ENCODE measurements at places on chromosomes 6 and 20.

DNA sequence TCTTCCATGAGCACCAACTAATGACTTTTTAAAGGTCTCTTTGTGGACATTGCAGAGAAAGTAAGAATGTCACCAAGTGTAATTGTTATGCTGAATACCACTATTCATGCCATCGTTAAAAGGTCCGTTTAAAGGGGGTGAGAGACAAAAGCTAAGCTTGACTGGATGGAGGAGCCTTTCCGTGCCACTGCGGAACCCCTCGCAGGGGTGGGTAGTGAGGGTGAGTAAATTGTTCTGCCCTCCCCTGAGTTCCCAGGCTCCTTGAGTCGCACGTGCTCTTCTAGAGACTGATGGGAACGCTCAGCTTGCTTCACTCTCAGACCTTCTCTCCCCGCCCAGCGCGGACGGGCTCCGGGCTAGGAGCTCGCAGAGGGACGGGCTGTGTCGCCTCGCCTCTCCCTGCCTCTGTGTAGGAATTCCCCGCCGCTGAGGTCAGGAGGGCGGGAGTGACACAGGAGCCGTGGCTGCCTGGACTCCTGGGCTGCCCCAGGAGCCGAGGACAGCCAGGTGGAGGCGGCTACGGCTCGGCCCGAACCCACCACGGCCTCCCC, 314.8 kb upstream of the QKI start:
- DNase-seq: no peak

GRCh38 chr20:3995067-3995748, 20.1 kb downstream of the RNF24 start:
- DNase-seq: peak; percentile 57

- no peak for DNase-seq
Observed at GRCh38 chr6:24825130-24825630, 26.5 kb upstream of the ARMH2 start.

DNA sequence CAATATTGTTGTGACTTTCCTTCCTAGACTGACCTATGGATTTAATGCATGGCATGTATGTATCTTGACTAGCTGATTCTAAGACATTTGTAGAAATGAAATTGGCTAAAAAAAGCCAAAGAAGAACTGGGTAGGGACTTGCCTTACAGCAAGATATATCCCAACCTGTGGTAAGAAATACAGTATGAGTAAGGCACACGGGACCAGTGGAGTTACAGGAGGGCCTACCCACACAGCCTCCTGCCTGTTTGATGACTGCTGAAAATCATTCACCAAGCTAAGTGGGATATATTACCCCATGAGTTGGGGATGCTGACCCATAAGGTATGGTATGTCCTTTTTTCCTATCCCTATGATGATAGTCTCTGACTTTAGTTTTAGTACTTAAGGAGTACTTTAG, 112.2 kb downstream of the INSM1 start:
- no peak for DNase-seq

GRCh38 chr20:57716202-57716601, 6.4 kb upstream of the PMEPA1 start:
- DNase-seq: peak; percentile 77

GRCh38 chr6:160973311-160974250, 18.0 kb upstream of the MAP3K4 start:
- peak; percentile 87 for DNase-seq

DNA sequence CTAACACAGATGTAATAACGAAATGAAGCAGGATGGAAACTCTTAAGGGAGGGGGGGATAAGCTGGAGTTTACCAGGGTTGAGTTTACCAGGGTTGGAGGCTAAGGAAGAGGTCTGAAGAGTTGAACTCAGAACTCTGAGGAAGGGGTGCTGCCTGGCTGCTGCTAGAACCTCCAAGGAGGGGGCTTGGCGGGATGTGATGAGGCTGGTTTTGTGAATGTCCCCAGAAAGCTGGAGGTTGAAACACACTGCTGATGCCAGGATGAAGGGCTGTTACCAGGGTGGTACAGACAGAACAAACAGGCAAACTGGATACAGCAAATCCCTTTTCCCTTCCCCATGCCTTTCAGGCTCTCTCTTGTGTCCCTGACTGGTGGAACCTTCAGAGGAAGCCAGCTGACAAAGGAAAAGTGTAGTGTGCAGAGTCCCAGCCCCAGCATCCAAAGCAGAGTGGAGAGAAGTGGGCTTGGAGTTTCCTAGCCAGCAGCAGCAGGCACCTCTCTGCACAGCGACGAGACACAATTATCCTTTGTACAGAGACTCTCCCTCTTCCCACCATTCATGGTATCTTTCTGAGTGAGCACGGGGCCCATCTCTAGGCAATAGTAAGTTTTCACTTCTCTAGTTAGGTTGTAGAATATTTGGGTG, 23.7 kb downstream of the UBE2V1 start:
- DNase-seq: no peak

DNA sequence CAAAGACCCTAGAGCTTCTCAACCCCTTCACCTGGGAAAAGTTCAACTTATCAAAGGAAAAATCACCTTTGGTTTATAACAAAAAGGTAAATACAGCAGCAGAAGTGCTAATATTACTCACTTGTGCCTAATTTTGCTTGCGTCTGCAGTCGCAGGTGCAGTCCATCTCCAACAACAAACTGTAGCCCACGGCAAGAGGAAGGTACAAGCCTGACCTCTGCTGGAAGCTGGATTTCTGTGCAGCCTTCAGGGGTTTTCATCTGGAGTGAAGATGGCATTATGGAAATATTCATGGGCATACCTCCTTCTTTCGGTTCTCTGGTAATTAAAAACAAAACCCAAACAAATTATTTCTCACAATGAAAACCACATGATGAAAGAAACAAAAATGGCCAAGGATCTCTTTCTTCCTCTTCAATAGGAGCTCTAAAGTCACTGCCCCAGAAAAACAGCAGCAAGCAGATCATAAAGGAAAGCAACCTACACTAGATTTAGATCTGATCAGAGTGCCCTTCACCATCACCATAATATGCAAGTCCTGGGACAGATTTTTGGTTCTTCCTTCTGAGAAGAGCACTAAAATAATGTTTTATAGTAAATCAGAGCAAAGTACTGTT, 7.8 kb downstream of the UBE3D start:
- DNase-seq: peak; percentile 57

DNA sequence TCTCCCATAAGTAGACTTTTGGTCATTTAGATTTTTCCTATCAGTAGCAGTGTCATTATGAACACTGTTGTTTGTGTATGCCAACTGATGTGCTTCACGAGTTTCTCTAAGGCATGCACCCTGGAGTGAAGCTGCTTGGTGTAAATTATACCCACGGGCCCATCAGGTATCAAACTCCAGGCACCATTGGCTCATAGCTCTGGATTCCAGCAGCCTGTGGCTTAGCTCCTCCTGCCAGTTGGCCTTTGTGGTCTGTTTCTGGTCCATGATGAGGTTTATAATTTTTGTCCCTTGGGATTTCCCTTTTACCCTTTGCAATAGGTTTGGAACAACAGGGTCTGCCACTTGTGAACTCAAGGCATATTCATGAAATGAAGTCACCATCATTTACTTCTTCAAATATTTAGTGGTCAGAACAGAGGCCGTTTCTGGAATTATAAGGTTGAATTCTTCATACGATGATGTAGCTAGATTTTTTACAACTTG, 350.5 kb downstream of the PRL start:
- DNase-seq: peak; percentile 99

DNA sequence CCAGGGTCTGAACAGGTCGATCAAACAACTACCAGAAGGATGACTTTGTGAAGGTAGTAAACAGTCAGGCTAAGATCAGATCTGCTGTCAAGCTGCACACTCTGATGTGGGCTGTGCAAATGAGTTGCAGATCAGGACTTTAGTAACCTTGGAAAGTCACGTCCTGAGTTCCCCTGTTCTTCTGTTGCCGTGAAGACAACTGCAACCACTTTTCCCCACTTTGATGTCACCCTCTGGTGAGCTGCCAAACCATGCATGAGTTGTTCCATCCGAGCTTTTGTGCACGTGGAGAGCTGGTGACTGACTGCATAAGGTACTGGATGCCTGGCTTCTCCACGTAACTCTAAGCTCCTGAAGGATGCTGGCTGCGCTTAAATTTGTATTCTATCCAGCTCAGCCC, 111.0 kb downstream of the CD83 start:
- DNase-seq: peak; percentile 79

DNA sequence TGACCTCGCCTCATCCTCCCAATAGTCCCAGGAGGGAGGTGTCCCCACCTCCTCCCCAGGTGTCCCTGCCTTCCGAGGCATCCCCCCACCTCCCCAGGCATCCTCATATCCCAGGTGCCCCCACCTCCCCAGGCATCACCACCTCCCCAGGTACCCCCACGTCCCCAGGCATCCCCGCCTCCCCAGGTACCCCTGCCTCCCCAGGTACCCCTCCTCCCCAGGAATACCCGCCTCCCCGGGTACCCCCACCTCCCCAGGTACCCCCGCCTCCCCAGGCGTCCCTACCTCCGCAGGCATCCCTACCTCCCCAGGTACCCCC, 198.9 kb downstream of the SYNDIG1 start:
- no peak for DNase-seq

DNA sequence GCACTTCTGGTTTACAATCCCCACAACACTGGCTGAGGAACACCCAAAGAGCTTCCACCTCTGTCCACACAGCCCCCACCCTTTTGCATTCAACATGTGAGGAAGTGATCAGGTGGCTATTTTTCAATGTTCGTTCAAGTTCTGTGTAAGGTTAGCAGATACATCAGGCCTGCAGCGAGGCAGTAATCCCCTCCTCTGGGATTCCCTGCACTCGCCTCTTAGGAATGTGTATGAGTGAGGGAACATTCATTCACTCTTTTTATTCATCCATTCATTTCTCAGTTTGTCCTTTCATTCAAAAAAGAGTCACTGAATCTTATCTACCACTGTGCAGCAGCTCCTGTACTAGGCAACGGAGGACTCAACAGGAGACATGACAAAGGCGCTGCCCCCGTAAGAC, 236.4 kb upstream of the PRDM1 start:
- peak; percentile 15 for DNase-seq

DNA sequence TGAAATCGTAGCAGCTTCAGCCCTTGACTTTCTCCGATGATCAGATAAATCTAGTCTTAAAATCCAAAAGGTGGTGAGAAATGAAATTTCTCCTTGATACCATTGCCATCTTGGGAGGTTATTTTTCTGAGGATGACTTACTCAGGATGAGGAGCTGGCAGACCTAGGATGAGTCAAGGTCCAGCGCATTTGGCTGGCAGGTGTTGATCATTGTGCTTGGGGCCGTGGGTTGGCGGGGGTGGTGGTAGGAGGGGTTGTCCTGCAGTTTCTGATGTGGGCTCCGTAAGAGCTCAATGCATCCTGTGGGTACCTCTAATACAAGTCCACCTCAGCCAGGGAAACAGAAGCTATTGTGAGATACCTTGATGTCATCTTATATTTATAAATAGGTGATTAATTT, 148.3 kb upstream of the SCGN start:
- no peak for DNase-seq

- DNase-seq: peak; percentile 83
Observed at GRCh38 chr6:80610846-80611245, 504.4 kb downstream of the BCKDHB start.

- peak; percentile 88 for DNase-seq
Observed at GRCh38 chr20:23147964-23148730, 62.0 kb upstream of the CD93 start.

GRCh38 chr6:150641398-150642139, 41.9 kb downstream of the PLEKHG1 start:
- DNase-seq: peak; percentile 9

DNA sequence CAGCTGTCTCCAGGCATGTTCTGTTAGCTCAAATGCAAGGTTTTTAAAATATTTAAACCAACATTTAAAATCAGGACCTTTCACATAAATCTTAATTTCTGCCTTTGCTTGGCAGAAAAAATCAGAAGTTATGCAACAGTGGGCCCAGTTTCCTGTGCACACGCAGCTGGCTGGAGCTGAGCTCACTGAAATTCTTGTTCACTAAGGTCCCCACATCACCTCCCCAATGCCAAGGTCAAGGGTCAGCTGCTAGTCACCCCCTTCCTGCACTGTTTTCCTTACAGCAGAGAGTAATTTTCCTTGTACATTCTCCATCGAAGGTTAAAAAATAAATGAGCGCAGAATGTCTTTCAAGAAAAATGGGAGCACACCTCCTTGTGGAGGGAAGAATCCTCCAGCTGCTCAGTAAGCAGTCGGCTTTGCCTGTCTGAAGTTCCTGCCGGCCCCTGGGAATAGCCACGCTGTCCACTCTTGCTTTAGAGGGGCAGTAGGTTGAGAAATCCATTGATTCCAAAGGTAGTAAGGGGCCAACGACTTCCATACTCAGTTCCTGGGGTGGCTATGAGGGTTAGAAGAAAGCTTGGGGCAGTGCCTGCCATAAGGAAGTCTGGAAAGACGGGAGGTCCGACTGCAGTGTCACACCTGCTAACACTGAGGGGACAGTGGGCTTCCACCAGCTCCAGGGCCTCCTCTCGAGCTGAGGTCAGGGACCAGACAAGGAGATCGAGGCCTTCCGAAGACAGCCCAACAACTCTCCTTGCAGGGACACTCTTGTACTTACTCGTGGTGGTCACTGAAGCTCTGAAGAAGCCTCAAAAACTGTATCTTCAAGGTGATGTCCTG, 56.8 kb downstream of the MYH7B start:
- no peak for DNase-seq
